ENCODE measurements at places on chromosomes 7 and 10.

DNA sequence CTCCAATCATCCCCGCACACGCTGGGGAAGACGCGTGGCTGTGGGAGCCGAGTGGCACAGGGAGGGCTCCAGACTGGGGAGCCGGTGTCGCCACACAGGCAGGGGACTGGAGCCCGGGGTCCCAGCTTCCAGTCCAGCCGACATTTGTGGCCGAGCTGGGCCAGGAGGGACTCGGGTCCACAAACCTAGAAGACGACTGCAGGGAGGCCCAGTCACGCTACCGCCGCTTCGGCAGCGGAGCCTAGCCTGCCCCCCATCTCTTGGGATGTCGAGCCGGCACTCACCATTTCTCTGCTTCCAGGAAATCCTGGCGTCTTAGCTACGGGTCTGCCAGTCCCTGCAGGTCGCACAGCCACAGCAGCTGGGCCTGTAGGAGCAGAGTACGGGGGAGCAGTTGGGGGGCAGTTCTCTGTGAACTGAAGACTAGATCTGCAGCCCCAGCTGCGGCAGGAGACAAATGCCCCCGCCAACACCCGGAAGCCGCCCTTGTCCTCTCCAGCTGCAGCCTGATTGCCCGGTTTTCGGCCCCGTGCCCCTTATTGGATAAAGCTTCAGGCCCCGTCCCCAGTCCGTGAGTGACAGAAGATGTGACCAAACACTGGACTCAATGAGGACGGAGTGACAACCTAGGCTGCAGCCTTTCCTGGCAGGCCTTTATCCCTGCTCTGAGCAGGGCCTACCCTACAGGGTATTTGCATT lies 270.7 kb downstream of the ZNF33B start:
- DNase-seq, result peak; percentile 89

GRCh38 chr7:34019301-34019790 lies 114.0 kb downstream of the BMPER start:
- DNase-seq, result no peak

DNA sequence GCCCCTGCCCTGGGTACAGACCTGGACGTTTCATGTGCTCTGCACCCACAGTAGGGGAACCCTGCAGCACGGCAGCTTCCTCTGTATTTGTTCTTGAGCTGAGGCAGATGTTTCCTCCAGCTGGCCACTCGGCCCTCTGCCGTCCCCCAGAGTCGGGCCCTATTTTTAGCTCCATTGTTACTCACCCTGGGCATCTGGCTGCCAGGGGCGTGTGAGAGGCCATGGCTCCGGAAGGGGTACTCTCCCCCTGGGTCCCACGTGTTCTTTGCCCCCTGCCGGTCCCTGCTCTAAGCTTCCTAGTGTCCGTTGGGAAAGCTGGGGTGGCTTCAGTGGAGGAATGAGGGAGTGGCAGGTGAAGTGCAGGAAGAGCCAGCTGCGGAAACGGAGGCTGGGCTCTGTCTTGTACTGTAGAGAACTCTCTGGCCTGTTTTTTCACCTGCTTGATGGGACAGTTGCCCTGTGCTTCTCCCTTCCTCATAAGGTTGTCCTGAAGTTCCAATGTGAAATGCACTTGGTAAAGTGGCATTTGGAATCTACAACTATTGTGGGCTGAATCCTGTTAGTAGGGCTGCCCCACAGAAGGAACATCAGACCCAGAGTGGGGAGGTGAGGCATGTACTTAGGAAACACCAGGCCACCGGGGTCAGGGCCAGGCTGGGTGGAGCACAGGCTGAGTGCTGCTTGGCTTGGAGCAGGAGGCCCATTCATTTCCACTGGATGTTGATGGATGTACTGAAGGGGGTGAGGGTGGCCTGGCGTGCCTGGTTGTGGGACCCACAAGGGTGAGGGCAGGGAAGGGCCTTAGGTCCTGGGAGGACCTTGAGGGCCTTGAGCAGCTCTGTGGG lies 30.6 kb downstream of the PALD1 start:
- no peak for DNase-seq

DNA sequence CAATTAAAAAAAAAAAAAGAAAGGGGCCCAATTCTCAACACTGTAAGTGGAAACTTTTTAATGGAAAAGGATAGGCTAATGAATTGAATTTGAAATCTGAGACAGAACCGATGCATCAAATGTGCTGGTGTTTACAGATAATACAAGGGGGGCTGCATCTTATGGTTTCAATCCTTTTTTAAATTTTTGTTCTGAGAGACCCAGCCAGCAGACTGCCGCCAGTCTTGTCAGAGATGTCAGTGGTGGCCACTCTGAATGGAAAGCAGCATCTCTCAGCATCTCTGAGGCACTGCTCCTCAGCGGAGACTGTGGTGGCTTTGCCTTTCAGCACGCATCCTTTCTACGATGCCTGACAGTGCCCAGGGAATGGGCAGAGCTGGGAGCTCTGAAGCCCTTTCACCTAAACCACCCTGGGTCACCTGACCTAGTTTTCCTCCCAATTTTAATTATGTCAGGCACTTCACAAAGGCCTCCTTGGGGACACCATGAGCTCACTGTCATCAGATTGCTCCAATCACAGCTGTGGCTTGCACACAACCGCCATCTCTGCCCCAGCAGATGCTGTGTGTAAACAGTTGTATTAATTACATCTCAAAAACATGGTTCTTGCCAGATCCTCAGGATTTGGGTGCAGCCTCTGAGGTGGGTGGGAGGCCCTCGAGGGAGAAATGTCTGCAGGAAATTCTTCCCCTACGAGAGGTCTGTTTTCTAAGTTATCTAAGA lies 81.2 kb downstream of the EGFR start:
- DNase-seq, result no peak

DNA sequence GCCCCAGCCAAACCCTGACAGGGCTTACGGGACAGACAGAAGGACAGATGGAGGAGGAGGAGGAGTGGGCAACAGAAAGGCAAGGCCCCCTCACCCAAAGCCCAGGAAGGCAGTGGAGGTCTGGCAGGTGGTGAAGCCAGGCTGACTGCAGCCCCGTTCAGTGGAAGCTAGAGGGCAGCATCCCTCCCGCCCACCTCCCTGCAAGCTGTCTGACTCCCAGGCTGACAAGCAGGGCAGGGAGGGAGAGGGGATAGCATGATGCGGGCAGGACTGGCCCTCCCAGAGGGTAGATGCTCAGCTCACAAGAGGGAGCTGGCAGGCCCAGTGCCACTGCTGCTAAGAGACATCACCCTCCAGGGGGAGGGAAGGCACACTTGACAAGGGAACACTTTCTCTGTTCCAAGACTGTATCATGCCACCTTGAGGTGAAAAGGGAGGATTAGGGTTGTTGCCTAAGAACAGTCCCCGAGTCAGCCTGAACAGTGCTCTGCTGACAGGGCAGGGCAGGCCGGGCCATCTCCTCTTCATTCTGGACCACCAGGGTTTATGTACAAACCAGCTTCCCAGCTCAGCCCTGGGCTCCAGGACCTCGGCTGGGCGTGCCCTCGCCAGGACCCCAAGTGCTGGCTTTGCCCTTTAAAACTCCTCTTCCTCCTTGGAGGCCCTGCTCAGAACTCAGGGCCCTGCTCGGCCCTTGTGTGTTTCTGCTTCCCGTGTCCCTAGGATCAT lies 61.8 kb downstream of the RASGEF1A start:
- peak; percentile 33 for DNase-seq

DNA sequence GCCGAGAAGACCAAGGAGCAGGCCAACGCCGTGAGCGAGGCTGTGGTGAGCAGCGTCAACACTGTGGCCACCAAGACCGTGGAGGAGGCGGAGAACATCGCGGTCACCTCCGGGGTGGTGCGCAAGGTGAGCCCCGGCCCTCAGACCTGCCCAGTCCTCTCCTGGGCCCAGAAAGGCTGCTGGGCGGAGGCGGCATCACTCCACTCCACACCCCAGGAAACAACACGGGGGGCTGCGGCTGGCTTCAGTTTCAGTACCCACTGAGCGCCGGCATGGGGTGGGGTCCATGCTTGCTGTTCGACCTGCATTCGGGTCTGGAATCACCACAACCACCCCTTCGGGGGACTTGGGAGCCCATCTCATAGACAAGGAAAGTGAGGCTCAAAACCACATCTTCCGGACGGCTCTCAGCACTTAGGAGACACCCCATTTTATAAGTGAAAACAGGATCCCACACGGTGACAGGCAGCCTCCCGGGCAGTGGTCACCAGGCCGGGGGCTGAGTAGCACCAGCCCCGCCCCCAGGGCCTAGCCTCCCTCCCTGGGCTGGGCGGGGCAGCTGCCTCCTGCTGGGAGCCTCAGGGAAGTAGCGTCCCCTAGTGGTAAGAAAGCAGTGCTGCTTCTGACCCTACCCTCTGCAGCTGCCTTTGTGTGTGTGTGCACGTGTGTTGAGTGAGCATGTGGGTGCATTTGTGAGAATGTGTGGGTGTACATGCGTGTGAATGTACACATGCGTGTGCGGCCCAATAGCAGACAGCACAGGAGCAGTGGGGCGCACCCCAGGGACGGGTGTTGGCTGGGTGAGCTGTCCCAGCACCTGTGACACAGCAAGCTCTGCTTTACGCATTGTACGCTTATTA lies 1.8 kb downstream of the SNCG start:
- DNase-seq, result peak; percentile 56

Measured in pancreas (tissue), 10 donors.